ENCODE measurements at places on chromosomes 1 and 21. TPM values are rescaled to one million over a fixed set of nuclear protein-coding genes. Genes with fewer than 3 reads are reported as not detected.
A peak's percentile ranks its signal among the peaks of the same experiment; 100 is the strongest.

DNA sequence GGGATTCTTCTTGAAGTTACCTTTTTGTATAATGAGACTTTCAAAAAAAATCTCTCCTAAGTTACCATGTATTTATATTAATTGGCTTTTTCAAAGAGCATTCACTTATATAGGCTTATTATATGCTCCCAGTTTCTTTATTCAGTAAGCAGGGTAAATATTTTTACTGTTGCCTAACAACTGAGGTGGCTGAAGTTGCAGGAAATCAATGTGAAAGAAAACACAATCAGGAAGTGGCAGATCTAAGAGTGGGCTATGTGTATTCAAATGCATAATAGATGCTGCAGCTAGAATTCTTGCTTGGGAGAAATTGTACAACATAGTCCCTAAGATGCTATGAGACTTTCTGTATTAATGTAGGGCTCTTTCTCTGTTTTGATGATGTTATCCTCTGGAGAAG is 606.9 kb downstream of the NUF2 start:
- DNase-seq, result no peak
- no peaks in the 10 kb centered on the region for H3K27me3 ChIP-seq
- no peaks in the 10 kb centered on the region for H3K36me3 ChIP-seq

GRCh38 chr1:26771643-26772321 is 16.0 kb upstream of the PIGV start:
- no peak for DNase-seq
- H3K27ac ChIP-seq, result no peak overlapping the region
- H3K36me3 ChIP-seq, result peaks cover 32% of the 10 kb centered on the region
- no peaks in the 10 kb centered on the region for H3K27me3 ChIP-seq
- no peak overlapping the region for H3K4me3 ChIP-seq

GRCh38 chr21:37455504-37455911 is 88.9 kb downstream of the DYRK1A start:
- H3K36me3 ChIP-seq, result no peaks in the 10 kb centered on the region
- peaks cover 51% of the 10 kb centered on the region for H3K4me1 ChIP-seq
- no peak overlapping the region for H3K27ac ChIP-seq

DNA sequence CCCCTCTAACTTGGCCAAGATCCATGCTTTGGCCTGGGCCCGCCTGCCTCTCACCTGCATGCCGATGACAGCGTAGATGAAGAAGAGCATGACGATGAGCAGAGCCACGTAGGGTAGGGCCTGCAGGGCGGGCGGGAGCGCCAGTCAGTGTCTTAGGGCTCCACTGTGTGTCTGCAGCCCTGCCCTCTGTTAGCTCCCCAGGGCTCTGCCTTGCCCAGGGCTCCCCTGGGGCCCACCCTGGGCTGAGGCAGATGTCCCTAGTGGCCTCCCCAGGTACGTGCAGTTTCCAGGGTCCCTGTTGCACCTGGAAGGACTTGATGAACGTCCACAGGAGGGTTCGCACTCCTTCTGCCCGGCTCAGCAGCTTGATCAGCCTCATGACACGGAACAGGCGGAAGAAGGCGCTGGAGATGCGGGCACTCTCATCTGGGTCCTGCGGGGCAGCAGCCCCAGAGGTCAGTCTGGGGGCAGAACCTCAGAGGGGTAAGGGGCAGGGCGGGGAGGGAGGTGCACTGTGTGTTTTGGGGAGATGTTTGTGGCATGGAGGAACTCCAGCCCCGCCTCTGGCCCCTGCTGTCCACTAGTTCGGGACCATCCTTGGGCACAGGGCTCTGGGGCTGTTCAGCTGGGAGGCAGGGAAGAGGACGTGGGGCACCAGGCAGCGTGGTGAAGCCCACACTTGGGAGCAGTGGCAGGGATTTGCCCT is 29.8 kb upstream of the KIF21B start:
- DNase-seq, result no peak
- H3K27ac ChIP-seq, result no peak overlapping the region
- H3K4me1 ChIP-seq, result no peaks in the 10 kb centered on the region
- H3K36me3 ChIP-seq, result no peaks in the 10 kb centered on the region

DNA sequence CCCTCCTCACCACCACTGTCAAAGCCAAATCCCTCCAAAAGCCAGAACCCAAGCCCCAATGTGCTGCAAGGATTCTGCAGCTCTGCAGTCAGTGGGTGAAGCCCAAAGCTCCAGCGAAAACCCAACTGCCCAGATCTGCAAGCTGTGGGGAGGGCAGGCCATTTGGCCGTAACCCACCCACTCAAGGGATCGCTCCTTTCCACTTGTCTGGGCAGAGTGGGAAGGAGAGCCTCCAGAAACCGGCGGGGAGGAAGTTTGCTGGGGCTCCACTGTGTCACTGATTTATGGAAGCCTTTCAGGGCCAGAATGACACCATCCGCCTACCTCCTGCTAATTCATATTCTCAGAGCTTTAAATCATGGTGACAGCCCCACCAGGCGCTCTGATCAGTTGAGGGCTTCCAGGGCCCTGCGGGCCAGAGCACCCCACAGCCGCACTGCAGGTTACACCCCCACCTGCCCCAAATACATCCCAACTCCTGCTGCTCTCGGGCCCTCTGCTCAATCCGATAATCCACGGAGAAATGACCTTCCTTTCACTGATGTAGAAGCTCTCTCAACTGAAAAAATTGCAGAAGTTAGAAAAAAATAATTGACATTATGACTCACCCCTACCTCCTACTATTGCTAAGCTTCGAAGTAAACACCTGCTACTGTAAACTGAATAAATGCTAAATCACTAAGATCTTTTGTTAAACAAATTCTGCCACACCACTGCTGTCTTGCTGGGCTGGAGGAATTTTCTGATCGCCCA is 40.6 kb upstream of the RAB4A start:
- H3K4me3 ChIP-seq, result no peak overlapping the region
- H3K27ac ChIP-seq, result no peak overlapping the region
- DNase-seq, result no peak
- peaks cover 11% of the 10 kb centered on the region for H3K4me1 ChIP-seq
- no peaks in the 10 kb centered on the region for H3K27me3 ChIP-seq

DNA sequence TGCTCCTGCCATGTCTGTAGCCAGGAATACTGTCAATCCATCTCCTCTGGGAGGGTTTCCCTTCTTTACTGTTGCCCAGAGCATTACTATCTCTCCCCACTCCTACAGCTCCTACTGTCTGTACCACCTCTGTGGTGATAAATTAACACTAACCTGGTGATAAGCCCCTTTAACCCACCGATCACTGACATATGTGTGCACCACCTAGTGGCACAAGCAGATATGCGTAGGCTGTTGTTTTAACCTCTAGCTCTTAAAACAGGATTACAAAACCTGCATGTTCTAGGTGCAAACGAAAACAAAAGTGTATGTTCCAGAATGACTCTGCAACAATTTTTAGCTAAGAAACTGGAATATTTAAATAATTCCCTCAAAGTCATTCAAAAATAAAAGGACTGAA is 93.9 kb upstream of the BEND5 start:
- no peak overlapping the region for H3K27ac ChIP-seq
- no peaks in the 10 kb centered on the region for H3K36me3 ChIP-seq
- H3K27me3 ChIP-seq, result no peaks in the 10 kb centered on the region
- no peak overlapping the region for H3K4me3 ChIP-seq

DNA sequence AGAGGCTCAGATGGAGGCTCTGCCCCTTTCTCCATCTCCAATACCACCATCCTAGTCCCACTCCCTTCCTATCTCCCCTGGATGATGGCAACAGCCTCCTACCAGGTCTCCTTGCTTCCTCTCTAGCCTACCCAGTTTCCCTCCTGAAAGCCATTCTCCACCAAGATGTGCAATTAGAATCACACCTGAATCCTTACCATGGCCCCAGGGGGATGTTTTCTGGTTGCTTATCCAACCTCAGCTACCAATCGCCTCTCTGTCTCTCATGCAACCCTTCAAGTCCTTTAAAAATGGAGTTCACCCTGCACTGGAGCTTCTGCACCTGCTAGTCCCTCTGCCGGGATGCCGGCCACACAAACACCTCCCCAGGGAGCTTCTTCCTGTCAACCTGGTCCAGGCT is 2.9 kb downstream of the RCAN1 start:
- peaks cover 12% of the 10 kb centered on the region for H3K4me1 ChIP-seq
- H3K27me3 ChIP-seq, result no peaks in the 10 kb centered on the region
- H3K27ac ChIP-seq, result no peak overlapping the region
- H3K4me3 ChIP-seq, result no peak overlapping the region

DNA sequence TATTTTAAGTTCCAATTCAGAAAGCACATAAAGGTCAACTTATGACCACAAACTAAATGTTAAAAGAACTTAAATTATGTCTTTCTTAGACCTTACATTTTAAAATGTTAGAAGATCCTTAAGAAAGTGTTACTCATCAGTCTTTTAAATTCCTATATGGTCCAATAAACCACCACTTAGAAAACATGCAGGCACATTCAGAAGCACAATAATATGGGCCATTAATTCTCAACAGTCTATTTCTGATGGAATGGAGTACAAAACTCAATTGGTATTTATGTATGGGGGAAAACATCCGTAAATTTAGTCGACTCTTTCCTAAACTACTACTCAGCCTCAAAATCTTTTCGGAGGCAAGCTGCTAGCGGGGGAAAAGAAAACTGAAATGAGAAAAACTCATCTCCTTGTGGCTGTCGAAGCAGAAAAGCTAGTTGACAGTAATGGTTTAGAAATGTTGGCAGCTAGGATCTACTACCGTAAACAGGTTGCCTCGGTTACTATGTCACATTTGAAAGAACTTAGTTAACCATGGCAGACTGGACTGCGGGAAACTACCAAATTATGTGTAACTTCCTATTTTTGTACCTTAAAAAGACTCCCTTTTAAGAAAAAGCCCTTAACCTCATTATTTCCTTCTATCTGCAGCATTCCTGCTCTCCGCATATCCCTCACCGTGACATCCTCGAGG is 1.0 kb downstream of the TRMT1L start:
- H3K4me1 ChIP-seq, result peaks cover 11% of the 10 kb centered on the region
- peaks cover under 1% of the 10 kb centered on the region for H3K36me3 ChIP-seq
- peak overlapping the region; percentile 99 for H3K27ac ChIP-seq
- H3K4me3 ChIP-seq, result peak overlapping the region; percentile 99
- no peaks in the 10 kb centered on the region for H3K27me3 ChIP-seq
- no peak for DNase-seq

GRCh38 chr21:16608209-16608830 is 878.5 kb downstream of the USP25 start:
- H3K27me3 ChIP-seq, result no peaks in the 10 kb centered on the region
- H3K4me3 ChIP-seq, result no peak overlapping the region
- no peak for DNase-seq
- no peaks in the 10 kb centered on the region for H3K36me3 ChIP-seq
- no peak overlapping the region for H3K27ac ChIP-seq

DNA sequence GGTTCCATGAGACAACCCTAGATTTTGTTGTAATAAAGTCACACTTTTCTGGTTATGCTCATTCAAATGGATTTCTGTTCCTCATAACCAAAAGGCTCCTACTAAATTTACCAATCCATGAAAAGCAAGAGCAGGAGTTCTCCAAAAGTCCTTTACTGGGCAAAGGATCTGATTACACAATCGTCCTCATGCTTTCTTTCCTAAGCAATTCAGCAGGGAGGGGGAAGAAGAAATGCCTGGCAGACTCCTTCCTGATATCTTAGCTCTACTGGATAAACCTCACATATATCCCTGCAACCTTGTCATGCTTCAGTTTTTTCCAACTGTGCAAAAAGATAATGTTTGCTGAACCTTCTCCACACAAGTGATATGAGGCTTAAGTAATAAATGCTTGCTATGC is 67.6 kb upstream of the GUCA2B start:
- H3K4me1 ChIP-seq, result no peaks in the 10 kb centered on the region
- no peak overlapping the region for H3K27ac ChIP-seq
- H3K36me3 ChIP-seq, result no peaks in the 10 kb centered on the region
- DNase-seq, result no peak

- DNase-seq, result no peak
- no peaks in the 10 kb centered on the region for H3K27me3 ChIP-seq
- peak overlapping the region; percentile 79 for H3K27ac ChIP-seq
- H3K4me1 ChIP-seq, result peaks cover 79% of the 10 kb centered on the region
These were observed 169.1 kb downstream of the TRIM33 start for GRCh38 chr1:114341856-114342255.

DNA sequence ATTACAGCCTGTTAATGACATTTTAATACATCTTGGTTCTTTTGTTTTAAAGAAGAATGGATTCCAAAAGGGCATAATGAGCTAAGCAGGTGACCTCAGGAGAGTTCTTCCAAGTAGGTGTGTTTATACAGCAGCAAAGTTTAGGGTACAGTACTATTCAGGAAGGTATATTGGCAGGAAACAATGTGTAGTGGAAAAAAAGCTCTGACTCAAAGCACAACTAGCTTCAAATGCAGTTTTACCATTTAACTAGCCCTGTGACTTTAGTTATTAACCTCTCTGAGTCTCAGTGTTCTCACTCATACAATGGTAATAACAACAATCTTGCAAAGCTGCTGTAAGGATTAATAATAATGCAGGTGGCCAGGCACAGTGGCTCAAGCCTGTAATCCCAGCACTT is 29.9 kb downstream of the FAF1 start:
- H3K4me1 ChIP-seq, result peaks cover 3% of the 10 kb centered on the region
- no peak overlapping the region for H3K27ac ChIP-seq
- no peak overlapping the region for H3K4me3 ChIP-seq

- no peaks in the 10 kb centered on the region for H3K36me3 ChIP-seq
These were observed 424.8 kb upstream of the PLXNA2 start for GRCh38 chr1:208668991-208669390.

DNA sequence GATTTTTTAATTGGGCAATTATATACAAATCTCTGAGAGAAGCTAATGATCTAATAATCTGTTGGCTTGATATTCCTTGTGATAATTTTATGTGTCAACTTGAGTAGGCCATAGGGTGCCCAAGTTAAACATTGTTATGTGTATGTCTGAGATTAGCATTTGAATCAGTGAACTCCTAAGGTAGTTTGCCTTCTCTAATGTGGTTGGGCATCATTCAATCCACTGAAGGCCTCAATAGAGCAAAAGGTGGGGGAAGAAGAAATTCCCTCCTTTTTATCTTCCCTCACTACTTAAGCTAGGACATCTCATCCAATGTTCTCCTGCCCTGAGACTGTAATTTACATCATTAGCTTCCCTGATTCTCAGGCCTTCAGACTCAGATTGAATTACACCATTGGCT is 394.5 kb downstream of the LMO4 start:
- no peaks in the 10 kb centered on the region for H3K4me1 ChIP-seq
- H3K27me3 ChIP-seq, result no peaks in the 10 kb centered on the region
- DNase-seq, result no peak
- no peak overlapping the region for H3K4me3 ChIP-seq
- no peak overlapping the region for H3K27ac ChIP-seq

DNA sequence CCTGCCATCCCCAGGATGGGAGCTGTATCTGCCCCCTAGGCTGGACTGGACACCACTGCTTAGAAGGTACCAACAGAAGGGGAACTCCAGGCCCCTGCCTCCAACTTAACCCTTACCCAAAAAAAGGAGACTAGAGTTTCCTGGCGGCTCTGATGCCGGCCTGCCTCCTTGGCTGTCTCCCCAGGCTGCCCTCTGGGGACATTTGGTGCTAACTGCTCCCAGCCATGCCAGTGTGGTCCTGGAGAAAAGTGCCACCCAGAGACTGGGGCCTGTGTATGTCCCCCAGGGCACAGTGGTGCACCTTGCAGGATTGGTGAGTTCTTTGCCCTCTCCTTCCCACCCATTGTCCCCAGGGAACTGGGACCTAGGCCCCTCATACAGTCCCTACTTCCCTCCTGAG is 8.1 kb upstream of the LRRC71 start:
- no peak overlapping the region for H3K4me3 ChIP-seq
- peaks cover 6% of the 10 kb centered on the region for H3K4me1 ChIP-seq

Gene YTHDF2
- 63.0 TPM for total RNA-seq

Gene OVAAL
- total RNA-seq, result not detected

Gene FCRL1
- 2.4 TPM for total RNA-seq

Gene LY9
- total RNA-seq, result 98.1 TPM

Gene EMC1
- 38.0 TPM for total RNA-seq

Gene HYI
- 25.6 TPM for total RNA-seq

Gene FAM72D
- total RNA-seq, result not detected

Gene MYOG
- not detected for total RNA-seq

Data from T-cell (primary cell).